ENCODE measurements at places on chromosomes 1 and 21. TPM values are rescaled to one million over a fixed set of nuclear protein-coding genes. Genes with fewer than 3 reads are reported as not detected.

DNA sequence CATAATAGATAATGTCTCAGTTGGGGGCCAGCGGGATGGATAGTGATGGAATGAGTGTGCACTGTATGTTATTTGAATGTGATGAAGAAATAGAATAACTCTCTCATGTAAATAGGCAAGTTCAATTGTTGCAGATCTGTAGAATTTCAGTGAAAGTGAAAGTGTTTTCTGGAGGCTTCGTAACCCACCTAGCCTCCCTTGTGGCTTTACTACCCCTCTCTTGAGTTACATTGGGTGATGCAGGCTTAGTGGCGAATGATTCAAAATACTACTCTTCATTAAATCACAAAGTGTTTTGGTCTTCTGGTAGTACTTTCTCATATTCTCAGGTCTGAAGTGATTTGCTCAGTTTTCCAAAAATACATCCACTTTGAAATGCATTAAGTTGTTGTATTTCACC is 411.9 kb downstream of the ZP4 start:
- DNase-seq, result no peak

DNA sequence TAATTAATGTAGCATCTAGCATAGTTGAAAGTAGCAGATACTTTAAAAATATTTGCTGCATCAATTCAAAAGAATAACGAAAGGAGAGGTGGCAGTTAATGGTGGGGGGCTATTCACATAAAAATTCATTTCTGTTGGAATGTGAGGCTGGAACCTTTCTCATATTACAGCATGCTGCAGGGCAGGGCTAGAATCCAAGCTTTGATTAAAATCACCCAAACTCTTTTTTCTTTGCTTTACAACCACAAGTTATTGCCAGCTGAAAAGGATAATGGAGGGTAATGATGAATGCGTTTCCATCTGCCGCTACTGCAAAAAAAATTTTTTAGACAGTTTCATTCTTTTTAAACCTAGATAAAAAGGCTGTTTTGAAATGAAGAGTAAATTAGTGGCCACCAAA is 9.8 kb downstream of the DISP1 start:
- DNase-seq, result no peak

DNA sequence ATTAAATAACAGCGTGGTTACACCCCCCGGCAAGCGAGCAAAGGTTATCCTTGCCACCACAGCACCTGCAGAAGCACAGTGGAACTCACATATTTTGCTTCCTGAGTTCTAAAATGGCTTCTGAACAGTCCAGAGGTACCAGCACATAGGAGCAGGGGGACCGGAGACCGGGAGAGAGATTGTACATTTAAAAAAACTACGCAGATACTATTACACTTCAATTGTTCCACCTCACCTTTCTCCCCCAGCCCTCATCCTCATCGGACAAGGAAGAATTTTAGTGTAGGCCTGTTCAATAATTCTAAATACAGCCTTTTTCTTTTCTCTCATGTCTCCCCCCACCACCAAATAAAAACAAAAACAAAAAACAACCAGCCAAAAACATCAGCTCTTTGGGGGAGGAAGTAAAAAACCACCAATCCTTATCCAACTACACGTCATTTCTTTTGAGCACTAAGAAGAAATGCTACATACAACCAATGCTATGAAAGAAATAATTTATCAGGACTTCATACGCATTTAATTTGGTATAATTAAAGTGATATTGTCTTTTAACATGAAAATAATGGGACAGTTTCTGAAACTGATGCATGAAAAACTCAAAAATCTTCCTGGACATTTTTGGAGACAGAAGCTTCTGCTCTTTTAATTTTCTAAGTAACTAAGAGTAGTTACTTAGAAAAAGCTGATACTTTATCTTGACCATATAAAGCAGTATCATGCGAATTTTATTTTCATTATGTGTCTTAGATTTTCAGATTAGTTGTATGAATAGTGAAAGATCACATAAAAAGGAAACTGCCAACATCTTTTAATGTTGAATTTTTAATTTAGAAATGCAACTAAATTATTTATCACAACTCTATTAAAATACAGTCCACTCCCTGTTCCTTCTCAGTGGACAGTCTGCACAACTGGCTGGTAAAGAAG is 9.1 kb downstream of the CDKN2C start:
- no peak for DNase-seq

DNA sequence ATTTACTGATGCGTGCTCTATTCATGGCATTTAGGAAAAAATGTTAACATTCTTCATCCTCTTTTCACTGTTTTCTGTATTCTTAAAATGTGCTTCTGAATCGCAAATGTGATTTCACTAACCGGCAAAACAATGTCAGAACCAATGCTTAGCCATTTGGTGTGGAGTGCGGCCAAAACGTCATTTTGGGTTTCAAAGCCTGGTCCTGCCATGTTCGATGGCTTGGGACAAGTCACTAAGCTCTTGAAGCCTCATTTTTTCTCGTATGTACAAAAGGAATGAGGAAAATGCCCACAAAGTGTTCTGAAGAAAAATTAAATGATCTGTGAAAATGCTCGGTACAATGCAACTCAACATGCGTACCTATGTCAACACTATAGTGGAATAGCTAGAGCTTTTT is 175.3 kb downstream of the APP start:
- no peak for DNase-seq

- no peak for DNase-seq
Measured at GRCh38 chr1:18279351-18280074, 171.9 kb downstream of the IGSF21 start.

GRCh38 chr1:153390938-153391710 is at the start of gene S100A8:
Gene S100A8 (minus strand): TSS chr1:153391073. CDS start chr1:153390535, 538 bp downstream.
- no peak for DNase-seq

DNA sequence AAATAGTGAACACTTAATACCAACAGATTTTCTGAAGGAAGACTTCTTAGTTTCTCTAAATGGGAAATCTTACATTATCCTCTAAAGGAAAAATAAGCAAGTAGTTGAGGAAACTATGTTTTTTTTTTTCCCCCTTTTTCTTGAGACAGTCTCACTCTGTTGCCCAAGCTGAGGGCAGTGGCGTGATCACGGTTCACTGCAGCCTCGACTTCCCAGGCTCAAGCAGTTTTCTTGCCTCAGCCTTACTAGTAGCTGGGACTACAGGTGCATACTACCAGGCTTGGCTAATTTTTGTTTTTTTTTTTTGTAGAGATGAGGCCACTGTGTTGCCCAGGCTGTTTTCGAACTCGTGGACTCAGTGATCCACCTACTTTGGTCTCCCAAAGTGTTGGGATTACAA is 3.9 kb downstream of the MTR start:
- no peak for DNase-seq

- no peak for DNase-seq
Measured at GRCh38 chr1:116988248-116988647, 13.3 kb upstream of the CD101 start.

DNA sequence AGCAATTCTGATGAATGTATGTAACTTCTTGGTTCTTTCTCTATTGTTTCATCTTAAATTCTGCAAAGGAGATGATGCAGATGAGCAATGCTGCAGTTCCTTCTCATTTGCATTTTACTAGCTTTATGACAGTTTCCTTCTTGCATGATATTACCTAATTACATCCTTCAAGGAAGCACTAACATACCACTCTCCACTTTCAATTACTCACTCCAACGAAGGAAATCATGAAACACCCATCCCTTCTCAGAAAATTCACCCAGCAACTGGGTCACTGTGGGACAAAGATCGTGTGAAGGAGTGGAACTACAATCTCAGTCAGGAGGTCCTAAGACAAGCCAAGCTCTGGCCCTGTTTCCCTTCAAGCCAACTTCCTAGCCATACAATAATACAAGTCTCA is 142.3 kb downstream of the CHD1L start:
- no peak for DNase-seq

- DNase-seq, result no peak
Measured at GRCh38 chr1:59186656-59187055, 110.2 kb upstream of the FGGY start.

DNA sequence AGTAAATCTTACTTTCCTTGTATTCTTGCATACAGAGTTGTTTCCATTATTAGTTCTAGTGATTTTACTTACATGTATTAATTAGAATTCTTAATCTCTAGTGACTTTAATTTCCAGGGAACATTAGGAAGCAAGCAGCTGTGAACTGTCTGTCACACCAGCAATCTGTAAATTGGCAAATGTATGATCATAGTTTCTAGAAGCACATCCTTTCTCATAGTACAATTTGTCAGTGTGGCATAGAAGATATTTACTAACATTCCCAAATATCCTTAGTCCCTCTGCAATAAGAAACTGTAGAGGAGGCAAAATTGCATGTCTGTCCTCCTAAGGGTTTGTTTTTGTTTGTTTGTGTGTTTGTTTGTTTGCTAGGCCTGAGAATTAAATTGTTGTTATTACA is 17.0 kb upstream of the FMO1 start:
- no peak for DNase-seq

DNA sequence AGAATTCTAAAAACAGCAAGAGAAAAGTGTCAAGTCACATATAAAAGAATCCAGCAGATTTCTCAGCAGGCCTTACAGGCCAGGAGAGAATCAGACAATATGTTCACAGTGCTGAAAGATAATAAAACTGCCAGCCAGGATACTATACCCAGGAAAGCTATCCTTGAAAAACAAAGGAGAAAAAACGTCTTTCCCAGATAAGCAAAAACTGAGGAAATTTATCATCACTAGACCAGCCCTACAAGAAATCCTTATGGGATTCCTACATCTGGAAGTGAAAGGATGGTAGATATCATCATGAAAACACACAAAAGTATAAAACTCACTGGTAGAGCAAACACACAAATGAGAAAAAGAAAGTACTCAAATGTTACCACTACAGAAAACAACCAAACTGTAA is 25.2 kb upstream of the UTS2 start:
- DNase-seq, result no peak

DNA sequence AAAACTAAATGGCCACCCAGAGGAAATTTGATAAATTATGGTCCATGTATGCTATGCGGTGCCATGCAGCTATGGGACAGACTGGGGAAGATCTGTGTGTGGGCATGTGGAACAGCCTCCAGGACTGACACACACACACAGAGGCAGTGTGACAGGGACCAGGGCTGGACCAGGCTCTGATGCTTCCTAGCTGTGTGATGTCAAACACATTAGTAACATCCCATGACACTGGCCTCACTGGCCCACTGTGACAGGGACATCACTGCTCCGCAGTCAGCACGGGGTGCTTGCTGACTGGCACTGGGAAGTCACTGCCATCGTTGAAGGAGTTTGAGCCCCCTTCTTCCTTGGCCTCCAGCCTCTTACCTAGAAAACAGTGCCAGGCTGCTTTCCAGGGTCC is 13.9 kb downstream of the RAP1GAP start:
- no peak for DNase-seq

DNA sequence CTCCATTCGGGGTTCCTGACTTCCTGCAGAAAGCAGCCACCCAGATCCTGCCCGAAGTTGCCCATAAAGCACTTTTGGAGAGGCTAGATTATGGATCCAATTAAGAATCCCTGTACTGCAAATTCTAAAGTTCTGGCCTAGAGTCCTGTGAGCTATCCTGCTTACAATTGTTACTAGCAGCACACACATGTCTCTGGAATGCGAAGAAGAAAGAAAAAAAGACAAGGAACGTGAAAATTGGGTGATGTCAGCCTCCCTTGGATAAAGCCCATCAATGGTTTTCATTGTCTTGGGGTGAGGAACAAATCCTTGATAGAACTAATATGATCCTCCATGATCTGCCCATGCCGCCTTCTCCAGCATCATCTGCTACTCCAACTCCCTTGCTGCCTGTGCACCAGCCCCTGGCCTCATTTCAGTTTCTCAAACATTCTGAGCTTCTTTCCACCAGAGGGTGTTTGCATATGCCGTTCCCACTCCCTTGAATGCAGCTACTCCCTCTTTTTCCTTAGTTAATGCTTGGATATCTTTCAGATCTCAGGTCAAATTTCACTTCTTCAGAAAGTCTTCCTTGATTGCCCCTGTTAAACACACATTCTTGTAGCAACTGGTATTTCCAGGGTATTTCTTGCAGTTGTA is 94.0 kb downstream of the ST6GALNAC5 start:
- DNase-seq, result no peak

- DNase-seq, result no peak
Measured at GRCh38 chr1:107588321-107588720, 376.7 kb downstream of the VAV3 start.

DNA sequence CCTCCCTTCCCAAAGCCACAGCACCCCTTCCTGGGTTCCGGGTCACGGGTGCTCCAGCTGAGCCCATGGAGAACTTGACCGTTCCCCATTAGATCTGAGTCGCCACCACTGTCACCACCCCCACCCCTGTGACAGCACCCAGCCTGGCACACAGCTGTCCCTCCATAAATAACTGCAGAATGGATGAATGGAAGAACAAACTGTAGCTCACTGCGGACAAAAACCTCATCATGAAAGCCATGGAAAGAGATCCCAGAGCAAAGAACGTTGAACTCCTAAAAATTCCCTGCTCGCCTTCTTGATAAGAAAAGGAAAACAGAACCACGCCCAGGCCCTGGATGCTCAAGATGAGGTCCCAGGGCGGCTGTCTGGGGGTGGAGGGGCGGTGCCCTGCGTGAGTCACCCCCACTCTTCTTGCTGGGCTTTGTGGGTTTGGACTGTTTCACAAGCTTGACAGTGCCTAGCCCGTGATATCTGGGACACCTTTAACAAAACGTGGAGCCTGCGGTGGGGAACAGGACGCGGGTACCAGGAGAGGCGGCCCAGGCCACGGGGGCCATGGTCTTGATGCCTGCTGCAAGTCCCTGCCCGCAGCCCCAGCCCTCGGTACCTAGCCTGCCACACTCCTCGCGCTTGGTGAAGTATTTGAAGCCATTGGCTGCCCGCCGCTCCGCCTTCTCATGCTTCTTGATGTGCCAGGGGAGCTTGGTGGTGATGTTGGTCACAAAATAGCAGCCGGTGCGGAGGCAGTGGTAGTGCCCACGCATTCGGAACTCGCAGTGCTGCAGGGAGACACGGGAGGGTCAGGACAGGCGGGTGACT is 151.9 kb downstream of the CASZ1 start:
- DNase-seq, result no peak

DNA sequence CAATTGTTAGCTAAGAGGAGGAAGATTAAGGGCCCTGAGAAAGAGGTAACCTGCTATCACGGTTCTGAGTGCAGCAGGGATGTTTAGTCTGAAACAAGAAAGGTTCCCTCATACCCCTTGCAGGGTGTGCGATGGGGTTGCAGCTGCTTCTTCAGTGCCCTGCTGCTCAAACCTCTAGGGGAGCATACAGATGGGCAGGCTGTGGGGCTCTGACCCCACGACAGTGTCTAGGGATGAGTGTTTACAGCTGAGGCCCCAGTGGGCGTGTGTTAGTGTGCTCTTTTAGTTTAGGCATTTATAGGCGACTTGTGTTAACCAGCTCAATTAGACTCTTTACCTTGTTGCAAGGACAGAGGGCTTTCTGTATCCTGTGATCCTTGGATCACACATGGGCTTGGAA is 41.3 kb upstream of the PLA2G5 start:
- no peak for DNase-seq

The PRKAA2 gene
- polyA plus RNA-seq, result 24.0 TPM

The SIPA1L2 gene
- polyA plus RNA-seq, result 26.6 TPM

The EPHX1 gene
- 54.5 TPM for polyA plus RNA-seq

The PHC2 gene
- 113 TPM for polyA plus RNA-seq

The TTC13 gene
- polyA plus RNA-seq, result 24.9 TPM

The GOLT1A gene
- 2.7 TPM for polyA plus RNA-seq

The JTB gene
- polyA plus RNA-seq, result 126 TPM

The ATP1A2 gene
- 5.5 TPM for polyA plus RNA-seq

The C1orf210 gene
- 26.2 TPM for polyA plus RNA-seq

The ZNF684 gene
- polyA plus RNA-seq, result 9.8 TPM

Measured in left renal cortex interstitium (tissue), 4 donors.